Stimulated activated CD8-positive, alpha-beta memory T cell treated with anti-CD3 and anti-CD28 coated beads, Interleukin-15, amount 100 ng/mL, for 1 hour (primary cell): ENCODE measurements at places on chromosomes 2 and 18.

DNA sequence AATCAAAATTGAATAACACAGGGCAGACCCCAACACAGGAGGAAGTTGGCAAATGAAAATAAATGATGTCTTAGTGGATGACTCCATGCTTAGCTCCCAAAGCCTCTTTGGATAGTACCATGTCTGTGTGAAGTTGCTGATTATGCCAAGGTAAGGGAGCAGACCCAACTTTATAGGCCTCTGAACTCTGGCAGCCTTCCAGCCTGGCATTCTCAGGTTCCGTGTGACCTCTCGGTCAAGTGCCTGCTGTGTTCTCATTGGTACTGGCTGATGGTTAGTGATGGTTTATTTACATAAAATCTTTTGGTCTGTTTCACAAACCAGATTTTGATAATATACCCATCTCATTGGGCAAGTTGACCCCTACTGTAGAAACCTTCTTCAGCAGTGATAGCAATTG, 112.2 kb upstream of the TTC39C start:
- DNase-seq: no peak

DNA sequence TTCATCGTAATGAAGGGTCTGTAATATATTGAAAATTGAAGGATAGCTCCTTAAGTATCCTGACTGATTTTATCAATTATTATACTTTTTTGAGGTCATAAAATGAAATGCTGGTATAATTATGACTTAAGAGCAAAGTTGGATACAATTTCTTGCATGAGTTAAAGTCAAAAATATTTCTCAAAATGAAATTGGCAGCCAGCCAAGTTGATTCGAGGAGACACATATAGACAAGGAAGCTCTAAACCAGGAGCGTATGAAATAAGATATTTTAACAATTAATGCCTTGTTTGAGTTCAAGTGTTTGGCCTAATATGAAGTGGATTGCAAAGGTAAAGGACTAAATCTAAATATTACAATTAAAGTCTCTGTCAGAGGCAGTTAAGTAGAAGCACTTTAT, 260.4 kb upstream of the DSEL start:
- no peak for DNase-seq

DNA sequence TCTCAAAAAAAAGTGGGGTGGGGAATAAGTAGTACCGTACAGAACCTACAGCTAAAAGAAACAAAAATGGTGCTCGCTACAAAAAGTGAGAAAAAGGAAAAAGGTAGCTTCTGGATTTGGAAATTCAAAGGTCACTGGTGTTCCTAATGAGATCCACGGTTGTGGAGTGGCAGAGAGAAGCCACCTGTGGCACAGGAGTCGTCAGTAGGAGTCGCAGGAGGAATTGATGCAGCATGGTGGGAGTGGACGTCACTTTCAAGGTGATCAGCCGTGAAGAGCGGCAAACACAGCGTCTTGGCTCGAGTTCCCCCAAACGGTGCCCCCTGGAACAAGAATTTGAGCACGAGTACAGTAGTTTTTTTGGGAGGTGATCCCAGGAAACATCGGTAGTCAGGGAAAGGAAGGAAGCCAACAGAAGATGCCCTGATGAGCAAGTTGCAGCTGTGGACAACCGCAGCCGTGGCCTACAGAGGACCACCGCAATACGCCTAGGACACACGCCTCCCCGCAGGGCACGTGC, 1.4 kb upstream of the TTL start:
- DNase-seq: no peak

- DNase-seq: no peak
Observed at GRCh38 chr2:101479328-101479727, 4.4 kb upstream of the RFX8 start.

DNA sequence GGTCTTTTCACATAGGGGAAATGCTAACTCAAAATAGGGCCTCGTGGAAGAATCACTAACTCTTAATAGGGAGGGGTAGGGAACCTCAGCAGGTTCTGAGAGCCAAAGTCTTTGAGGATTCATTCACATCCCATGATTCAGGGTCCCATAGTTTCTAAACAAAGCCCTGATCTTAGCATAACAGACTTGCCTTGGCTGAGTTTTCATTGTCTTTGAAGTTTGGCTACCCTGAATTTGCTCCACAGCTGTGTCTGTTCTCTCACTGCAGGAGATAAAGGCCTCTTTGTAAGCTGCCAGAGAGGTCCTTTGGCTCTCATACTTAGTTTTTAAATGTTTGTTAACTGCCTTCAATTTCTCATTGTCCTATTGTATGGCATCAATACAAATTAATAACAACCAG, 54.5 kb downstream of the ZDBF2 start:
- DNase-seq: no peak

DNA sequence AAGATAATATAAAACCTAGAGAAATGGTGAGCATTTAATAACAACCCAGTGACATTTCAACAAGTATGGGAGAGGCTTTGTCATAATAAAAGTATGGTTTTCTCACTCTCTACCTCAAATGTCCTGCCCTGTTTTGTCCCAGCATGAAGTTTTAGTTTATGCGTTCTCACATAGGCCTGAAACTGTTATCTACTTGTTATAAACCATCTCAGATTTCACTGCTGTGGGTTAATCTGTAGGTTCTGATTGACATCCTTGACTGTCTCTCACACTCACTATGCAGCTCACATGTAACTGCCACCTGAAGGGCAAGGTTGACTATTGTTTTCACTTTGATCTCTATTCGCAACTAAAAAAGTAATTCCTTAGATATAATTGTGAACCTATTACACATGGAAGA, 44.9 kb downstream of the ZEB2 start:
- no peak for DNase-seq

DNA sequence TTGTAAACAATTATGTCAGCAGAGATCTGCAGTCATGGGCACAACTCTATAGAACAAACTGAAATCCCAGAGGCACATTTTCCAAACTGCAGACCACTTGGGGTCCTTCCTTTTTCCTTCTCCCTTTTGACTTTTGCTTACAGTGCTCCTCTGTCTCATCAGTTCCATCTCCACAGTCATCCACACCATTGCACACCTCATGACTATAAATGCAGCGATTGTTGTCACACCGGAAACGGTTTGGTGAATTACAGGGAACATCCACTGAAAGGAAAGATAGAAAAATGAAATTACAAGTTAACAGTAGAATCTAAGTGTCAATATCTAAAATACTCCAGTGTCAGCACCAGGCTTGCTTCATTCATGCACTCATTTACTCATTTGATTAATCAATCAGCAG, 96.4 kb downstream of the DHRS9 start:
- no peak for DNase-seq
